ENCODE measurements at places on chromosomes 1 and 21.

DNA sequence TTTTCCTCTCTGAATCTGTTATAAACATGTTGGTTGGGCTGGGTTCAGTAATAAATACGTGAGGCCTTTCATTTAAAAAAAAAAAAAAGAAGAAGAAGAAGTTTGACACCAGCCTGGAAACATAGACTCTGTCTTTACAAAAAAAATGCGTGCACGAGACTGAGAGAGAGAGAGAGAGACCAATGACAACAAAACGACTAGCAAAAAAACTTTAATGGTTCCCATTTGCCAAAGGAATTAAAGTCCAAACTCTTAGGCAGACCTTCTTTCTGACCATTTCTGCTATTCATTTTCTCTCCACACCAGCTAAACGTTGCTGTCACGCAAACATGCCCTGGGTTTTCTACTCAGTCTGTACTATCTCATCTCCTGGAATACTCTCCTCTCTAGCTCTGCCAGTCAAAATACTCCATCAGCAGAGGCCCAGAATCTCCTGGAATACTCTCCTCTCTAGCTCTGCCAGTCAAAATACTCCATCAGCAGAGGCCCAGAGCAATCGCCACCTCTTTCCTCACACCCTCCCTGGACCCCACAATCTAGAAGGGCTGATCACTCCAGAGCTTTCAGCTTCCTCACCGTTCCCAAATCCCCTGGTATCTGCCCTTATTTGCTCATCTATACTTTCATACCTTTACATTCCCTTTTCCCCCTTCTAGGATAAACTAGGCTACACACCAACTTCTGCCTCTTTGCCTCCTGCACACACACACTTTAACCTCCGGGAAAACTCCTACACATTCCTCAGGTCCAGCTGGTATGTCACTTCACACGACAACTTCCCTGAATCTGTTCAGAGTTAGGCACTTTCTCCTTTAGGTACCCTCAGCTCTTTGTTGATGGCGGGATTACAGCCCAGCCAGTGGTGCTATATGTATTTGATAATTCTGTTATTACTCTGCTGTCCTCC is 100.0 kb downstream of the CDC7 start:
- DNase-seq = no peak

DNA sequence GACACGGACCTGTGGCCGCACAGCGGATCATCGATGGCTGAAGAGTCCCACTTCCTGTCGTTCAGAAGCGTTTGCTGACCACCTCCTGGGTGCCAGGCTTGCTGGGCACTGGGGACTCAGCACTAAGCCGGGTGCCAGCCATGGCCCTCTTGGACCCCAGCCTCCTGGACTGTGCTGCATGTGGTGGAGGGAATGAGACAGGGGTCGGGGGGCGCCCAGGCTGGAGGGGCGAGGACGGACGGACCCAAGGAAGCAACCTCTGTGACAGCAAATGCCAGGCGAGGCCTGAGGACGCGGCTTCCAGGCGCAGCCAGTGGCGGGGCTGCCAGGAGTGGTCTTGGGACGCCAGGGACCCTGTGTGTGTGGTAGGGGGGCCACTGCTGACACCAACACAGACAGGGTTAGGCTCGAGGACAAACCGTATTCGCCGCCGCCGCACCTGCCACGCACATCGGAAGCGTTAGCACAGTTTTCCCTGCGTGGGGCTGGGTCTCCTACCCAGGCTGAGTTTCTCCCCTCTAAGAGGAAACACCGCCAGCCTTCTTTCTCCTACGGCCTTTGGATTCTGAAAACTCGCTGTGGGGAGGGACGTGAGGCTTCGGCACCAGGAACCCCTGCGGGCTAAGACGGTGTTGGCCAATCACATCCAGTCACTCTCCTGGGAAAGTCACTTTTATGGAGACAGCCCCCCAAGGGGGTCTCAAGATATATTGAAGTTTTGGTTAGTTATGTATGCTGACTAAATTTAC is 3.1 kb upstream of the MXRA8 start:
- DNase-seq = no peak

GRCh38 chr1:165874643-165875042 is 47.2 kb downstream of the UCK2 start:
- DNase-seq = no peak

DNA sequence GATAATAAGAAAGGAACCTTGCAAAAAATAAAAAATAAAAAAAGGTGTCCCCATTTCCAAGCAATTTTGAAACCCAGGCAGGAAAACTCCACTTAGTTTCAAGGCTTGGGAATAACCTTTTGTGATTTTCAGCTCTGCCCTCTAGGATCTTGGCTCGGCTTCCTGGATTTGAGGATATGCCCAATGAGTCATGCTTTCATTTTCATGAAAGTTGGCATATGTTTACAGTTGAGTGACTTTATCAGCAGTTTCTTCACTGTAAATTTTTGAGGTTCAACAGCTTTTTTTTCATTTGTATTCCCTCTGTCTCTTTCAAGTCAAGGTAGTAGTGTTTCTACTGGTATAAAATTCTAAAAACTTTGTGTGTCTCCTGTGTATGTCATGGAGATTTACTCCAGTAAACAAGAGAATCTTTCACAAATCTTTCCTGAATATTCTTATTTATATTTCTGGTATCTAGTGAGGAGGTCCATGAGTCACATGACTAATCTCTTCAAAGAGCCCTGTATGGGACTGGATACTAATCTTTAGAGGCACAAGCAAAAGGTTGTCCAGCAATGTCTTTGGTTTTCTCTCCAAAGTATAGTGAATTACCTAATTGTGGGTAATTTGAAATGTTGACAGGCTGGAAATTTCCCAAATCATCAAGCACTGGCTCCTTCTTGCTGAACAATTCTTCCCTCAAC is 335.3 kb downstream of the BRINP2 start:
- DNase-seq = no peak

DNA sequence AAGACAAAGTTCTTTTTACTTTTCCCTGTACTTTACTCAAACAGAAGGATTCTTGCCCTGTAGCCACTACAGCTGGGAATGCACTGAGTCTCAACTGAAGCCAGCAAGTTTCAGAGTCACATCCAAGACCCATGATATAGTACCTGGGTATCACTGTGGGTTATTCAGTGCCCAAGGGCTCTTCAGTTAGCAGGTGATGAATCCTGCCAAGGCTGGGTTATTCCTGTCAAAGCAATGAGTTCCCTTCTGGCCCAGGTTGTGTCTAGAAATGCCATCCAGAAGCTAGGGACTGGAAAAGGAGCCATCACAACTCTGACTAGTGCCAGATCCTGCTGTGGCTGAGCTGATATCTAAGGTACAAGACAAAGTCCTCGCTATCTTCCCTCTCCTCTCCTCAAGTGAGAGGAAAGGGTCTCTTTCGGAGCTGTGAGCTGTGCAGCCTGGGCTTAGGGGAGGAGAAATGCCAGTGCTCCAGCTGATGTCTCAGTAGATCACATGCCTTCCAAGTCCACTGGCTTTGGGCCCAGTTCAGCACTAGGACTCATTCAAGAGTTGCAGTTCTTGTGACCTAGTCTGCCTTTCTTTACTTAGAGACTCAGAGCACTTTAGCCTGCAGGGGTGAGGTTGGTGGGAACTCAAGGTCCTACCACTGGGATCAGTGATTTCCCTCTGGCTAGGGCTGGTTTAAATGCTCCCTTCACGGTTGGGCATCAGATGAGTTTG is 369.4 kb downstream of the TBX15 start:
- DNase-seq = no peak

GRCh38 chr1:2322065-2322571 is 69.2 kb downstream of the MORN1 start:
- DNase-seq = peak; percentile 87

- DNase-seq = no peak
Measured at GRCh38 chr1:57797084-57797483, 373.2 kb upstream of the DAB1 start.

DNA sequence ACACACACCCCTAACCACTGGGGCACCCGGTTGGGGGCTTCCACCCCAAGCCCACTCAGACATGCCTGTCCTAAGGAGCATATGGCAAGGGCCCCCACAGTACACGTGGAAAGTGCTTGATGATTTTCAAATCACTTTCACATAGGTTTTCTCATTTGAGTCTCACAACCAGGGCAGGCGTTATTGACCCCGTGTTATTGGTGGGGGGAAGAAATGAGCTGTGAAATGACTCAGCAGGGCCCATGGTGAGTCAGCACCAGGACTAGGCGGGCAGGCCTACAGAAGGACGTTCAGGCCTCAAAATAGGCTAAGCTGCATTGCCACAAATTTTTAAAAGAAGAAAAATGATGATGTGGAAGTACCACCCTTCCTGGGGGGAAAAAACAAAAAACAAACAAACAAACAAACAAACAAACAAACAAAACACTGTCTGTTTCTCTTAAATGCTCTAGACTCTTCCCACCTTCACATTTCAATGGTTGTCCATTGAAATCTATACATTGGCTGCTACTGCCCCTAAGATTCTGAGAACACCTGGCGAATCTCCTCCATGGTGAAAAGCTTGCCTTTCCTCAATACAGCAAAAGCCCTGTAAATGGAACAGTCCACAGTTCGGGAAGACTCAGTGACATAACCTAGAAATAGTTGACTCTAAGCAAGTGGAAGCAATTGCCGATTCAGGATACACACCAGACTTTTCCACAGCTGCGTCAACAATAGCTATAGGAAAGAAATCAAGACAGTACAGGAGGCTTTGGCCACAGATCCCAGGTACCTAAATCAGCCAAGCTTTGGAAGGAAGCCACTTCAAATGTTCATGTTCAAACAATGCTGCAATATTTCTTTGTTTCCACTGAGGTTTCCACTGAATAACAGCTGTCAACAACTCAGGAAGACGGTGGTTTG is 234.7 kb downstream of the TOMM20 start:
- DNase-seq = no peak

GRCh38 chr21:16125274-16125673 is 395.5 kb downstream of the USP25 start:
- no peak for DNase-seq

GRCh38 chr1:15321601-15322000 is 74.6 kb downstream of the FHAD1 start:
- DNase-seq = no peak

DNA sequence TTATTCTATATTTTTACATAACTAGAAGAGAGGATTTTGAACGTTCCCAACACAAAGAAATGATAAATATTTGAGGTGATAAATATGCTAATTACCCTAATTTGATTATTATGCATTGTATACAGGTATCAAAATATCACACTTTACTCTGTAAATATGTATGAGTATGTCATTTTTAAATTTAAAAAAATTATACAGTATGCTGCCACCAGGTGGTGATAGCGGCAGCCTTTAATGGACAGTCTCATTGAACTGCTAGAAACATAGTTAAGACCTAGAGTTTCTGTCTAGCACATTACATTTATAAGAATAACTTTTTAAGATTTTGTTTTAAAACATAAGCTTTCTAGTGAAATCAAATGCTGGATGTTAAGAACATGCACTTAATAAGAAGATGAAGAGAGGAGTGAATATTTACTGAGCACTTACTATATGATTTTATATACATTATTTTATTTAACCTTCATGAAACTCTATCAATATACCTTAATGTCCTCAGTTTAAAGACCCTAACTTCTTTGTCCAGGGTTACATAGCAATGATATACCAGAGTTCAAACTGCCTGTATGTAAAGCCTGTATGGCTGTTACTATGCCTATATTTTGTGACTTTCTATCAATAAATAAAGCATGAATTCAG is 207.1 kb downstream of the NUF2 start:
- DNase-seq = peak; percentile 21

DNA sequence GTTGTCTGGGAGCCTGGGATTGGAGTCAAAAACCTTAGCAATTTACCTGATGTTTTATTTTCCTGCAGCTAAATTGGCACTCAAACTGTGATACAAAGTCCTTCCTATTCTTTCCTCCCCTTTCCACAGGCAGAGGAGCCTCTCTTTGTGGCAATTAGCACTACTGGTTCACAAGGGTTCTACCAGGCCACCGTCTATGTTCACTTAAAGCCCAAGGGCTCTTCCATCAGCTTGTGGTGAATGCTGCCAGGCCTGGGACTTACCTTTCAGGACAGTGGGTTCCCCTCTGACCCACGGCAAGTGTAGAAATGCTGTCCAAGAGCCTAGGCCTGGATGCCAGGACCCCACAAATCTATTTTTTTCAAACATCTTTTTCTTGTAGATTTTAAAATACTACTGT is 251.9 kb upstream of the B3GALT2 start:
- no peak for DNase-seq

- no peak for DNase-seq
Measured at GRCh38 chr1:52976183-52977035, 49.3 kb downstream of the SCP2 start.

GRCh38 chr1:59143811-59144210 is 153.1 kb upstream of the FGGY start:
- DNase-seq = no peak

DNA sequence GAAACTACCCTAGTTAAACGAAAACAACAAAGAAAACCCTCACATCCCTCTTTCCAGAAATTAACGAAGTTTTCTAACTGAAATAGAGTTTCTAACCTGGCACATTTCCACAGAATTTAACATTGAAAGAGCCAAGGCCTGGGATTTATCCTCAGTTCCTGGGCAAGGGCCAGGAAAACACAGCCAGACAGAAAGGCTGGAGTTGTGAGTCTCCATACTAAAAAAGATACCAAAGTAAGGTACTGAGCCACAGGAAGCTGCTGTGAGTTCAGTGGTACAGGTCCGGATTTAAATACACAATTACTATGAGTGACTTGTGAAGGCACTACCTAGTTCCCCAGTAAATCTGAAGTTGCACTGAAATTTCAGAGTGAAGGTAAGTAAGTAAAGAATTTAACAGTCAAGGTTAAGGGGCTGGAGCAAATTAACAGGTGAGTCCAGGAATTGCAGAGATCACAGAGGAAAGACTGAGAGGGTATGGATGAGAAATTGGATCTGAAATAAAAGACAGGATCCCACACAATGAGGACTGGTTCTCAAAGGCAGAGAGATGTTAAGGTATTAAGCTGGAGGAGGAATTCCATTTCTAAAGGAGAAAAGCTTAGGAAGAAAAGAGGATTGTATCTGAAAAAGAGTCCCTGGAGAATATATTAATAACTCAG is 905 bp downstream of the LIX1L start:
- DNase-seq = no peak

- no peak for DNase-seq
Measured at GRCh38 chr1:234561319-234561718, 48.7 kb downstream of the IRF2BP2 start.

GRCh38 chr1:115555446-115555845 is 86.3 kb upstream of the VANGL1 start:
- no peak for DNase-seq

- DNase-seq = no peak
Measured at GRCh38 chr21:38261851-38262250, 5.1 kb downstream of the KCNJ15 start.

DNA sequence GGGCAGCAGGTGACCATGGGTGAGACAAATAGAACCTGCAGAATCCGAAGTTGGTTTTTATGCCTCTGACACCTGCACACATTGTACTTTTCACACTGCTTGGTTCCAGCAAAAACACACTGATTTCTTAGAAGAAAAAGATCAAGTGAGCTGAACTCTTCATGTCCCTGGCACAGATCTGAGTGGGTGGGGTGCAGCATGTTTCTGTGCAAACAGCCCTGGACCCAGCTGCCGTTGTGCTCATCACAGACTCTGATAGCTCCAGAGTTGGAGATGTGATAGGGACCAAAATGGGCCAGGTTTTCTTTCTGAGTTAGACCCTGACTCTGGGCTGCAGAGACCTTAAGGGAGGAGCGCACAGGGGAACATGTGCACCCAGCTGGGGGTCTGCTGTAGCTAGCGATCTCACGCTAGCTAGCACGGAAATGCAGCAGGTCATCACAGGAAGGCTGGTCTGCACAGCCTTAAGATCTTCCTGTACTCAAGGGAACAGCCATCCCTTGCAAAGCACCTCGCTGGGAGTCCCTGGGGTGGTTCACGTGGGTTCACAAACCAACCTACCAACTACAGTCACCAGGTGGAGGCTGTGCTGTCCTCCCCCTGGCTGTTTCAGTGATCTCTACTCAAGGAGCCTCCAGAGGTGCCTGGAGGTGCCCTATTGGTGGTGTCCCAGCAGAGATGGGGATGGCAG is 291.1 kb downstream of the PTPRU start:
- no peak for DNase-seq
